NCI-H2081 (cell line): ENCODE measurements at places on chromosomes 12 and 14.

DNA sequence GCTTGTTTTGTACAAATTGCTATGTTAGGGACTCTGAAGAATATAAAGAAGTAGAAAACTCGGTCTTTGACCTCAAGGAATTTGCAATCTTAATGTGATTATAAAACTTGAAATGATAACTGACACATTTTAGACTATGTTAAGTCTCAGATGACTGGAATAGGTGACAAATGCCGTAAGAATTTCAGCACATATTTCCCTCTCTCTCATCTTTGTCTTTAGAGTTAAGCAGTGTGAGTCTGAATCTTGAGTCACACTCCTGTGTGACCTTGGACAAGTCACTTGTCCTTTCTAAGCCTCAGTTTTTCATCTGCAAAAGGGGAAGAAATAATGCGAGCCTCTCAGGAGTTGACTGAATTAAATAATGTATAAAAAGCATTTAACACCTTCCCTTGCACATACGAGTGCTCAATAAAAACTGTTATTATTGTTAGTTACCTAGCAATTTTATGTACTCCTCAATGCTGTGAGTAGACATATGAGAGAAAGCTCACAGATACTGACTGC lies 103.7 kb downstream of the DYRK2 start:
- DNase-seq: no peak

GRCh38 chr12:120538281-120539156 lies 4.4 kb downstream of the RNF10 start:
- DNase-seq: no peak

- DNase-seq: no peak
Measured at GRCh38 chr14:89681086-89682018, 264.3 kb upstream of the FOXN3 start.

DNA sequence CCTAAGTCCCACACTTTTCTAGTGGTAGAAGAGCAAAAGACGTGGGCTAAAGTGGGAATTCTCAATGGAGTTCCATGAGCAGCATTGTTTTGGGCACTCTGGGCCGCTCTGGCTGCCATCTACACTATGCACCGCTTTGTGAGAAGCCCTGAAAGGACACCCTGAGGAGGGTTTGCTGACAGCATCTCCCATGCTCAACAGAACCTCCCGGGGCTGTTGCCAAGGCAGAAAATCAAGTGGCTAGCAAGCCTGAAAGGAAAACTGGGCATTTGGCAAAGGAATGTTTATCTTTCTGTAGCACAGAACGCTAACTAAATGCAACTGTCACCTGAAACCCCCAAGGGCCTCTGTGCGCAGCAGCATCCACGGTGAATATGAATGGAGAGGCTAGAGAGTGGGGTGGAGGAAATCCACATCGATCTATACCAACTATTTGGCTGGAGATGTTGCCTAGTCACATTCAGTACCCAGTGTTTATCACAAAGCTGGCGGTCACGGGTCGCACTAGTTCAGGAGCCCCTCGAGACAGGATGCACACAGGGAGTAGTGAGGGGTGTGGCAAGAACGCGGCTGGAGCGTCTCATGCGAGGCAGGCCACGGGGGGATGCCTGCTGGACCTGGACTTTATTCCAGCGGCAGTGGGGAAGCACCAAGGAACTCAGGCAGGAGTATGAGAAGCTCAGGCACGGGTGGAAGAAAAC lies 14.2 kb downstream of the APPL2 start:
- DNase-seq: peak; percentile 35

DNA sequence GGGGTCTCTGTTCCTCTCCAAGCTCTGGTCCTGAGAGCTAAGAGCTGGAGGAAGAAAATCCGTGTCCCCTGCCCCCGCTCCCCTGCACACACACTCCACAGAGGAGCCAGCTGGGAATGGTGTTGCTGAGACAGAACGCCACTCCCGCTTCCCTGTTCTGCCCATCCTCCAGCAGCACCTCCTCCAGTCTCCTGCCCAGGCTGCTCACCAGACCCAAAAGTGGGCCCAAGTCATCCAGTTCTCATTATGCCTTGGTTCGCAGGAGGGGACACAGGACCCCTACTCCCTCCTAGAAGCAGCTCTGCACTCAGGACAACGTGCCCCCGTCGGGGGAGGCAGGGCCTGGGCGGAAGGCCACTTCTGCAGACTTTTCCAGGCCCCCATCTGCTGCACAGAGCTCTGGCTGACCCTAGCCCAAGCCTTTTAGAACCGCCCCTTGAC lies 830 bp upstream of the TRMT61A start:
- DNase-seq: peak; percentile 24

DNA sequence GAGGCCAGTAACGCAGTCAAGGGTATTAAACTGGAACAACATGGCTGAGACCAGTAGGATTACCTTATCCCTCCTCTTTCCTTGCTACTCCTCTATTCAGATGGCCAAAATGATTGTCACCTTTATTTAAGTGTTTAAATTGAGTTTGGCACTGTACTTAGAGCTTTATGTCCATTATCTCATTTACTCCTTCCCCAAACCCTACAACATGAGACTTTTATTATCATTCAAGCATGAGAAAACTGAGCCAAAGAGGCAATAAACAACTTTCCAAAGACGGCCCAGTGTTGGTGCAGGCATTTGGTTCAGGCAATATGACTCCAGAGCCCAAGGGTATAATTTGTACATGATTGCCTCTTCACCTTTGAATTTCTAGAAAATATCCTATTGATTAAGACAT lies 370.9 kb upstream of the KITLG start:
- DNase-seq: no peak

DNA sequence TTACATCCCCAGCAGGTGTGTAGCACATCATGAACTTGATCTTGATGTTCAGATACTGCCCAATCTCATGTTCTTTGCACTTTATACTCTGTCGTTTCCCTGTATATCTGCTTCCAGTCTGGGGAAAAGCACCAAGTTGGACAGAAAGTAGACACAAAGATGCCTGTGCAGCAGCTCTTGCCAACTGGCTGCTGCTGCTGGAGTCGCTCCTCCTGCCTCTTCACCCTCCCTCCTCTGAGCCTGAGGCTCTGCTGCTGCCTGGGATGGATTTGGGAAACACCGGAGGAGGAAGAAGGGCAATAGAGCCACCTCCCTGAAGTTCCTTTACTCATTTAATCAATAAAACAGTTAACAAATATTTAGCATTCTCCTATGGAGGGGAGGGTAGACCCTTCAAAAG lies 32.4 kb downstream of the ADCK1 start:
- no peak for DNase-seq

GRCh38 chr12:41213107-41213506 lies 25.0 kb downstream of the PDZRN4 start:
- no peak for DNase-seq

- DNase-seq: no peak
Measured at GRCh38 chr14:77979171-77979570, 179.3 kb downstream of the ADCK1 start.

GRCh38 chr12:16531621-16532020 lies 74.3 kb downstream of the LMO3 start:
- peak; percentile 95 for DNase-seq

GRCh38 chr12:95100264-95101190 lies 27.1 kb upstream of the NR2C1 start:
- no peak for DNase-seq

DNA sequence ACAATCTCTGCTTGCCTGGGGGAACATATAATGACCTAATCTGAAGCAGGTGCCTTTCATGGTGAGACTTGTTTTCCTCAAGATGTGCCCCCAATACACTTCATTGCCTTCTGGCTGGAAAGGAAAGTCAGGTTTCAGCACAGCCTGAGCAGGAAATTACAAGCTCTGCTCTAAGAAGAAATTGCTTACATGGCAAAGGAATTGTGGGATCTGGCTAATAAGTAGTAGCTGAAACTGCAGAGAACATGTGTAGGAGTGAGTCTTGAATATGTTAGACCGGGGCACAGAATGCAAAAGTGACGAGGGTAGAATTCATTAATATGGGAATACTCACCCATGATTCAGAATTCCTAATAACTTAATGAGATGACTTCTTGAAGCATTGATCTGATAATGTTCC lies 6.3 kb upstream of the CFAP54 start:
- DNase-seq: no peak

- DNase-seq: no peak
Measured at GRCh38 chr12:65958456-65958855, 134.2 kb downstream of the HMGA2 start.

- DNase-seq: no peak
Measured at GRCh38 chr12:100962086-100962712, 167.6 kb downstream of the ANO4 start.

GRCh38 chr12:510071-510825 lies 50.5 kb downstream of the B4GALNT3 start:
- DNase-seq: peak; percentile 74

DNA sequence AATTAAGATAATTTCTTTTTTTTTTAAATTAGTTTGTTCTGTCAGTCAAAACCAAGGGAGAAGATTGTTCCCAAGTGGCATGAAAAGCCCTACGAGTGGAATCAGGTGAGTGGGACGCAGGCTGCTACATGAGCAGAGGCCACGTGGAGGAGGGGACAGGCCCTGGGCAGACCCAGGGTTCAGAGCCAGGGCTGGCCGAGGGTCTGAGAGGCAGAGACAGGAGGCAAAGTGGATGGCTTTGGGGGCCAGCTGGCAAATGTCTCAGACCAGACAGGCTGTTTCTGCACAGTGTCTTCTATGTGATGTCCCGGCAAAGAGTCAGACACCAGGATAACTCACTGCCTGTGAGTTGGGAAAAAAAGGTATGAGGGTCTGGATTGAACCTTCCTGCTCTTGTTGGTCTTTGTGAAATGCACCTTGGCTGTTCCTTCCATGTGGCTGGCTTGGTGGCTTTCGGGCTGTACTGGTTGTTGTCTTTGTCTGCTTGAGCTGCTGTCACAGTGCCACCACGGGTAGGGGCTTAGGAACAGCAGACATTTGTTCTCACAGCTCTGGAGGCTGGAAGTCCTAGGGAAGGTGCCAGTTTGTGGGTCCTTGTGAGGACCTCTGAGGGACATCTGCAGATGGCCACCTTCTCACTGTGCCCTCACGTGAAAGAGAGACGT lies 35.8 kb upstream of the ASPG start:
- DNase-seq: no peak

DNA sequence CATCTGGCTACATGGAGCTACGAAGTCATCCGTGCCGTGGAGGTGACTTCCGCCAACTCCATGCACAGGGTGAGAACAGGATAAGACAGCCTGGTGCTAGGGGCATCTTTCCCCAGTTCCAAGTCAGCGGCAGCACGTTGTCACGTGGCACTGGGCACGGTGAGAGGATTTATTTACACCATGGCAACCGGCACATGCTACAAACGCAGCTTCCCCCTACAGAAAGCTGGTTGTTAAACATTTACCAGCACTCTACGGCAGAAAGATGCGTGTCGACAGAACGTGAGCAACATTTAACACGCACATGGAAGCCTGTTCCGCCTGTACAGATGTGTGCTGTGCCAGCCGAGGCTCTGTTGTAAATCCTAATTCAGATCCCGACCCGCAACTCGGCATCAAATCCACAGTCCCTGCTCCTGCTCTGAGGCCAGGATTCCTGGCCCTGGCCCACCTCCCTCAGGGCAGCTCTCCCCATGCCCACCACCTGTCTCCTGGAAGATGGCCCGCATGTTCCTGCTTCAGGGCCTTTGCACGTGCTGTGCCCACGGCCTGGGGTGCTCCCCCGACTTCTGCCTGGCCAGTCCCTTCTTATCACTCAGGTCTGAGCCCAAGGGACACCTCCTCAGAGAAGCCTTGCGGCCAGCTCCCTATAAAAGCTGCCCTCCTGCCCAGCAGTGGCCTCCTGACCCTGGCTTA lies 114.1 kb downstream of the RFLNA start:
- no peak for DNase-seq

DNA sequence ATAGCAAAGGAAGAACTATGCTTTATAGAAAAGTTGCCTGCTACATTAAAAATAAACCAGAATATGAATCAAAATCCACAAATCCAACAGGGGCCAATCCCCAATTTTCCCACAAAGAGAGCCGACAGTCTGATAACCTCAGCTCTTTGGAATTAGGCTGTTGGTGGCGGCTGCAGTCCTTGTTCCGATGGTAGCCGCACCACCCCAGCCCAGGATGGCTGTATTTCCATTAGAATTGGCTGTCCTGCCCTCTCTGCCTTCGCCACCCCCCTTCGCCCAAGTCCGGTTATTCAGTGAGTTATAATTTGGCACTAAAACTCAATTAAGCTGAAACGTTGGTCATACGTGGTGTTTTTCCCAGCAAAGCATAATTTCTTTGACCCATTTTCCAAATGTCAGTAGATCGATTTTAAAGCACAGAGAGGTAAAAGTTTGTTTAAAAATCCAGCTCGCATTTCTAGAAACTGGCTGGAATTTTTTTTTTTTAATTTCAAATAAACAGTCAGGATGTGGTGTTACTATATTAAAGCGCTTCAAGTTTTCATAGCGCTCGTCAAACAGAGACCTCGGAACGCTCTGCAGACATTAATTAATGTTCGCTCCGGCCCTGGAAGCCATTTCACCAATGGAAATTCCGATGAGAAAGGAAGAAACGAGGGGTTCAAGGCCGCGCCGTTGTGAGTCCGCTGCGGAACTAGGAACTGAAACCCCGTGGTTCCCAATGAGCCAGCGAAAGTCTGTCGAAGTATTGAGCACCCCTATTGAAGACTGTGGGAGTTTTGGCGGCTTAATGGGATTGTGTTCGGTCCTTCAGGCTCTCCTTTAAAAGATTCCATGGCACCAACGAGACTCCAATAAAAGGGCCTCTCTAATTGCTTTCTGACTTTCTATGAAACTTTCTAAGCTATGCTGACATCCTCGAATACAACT lies 104.8 kb upstream of the DIO3 start:
- DNase-seq: no peak

GRCh38 chr14:102944448-102945330 lies 22.2 kb downstream of the AMN start:
- no peak for DNase-seq

DNA sequence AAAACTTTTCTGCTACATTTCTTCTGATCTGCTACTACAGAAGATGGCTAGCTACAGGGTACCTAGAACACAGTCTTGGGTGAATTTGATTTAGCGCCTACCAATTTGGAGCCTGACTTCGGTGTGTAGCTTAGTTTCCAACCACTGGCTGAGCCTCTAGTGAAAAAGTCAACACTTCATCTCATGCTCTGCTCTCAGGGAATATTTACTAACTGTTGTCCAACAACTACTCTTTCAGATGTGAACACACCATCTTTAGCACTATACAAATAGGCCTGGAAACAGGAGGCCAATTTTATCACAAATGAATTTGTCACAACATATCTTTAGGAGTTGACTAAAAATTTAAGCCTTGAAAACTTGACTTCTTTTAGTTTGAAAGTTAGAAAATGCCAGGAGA lies 167.9 kb downstream of the NELL2 start:
- peak; percentile 7 for DNase-seq

DNA sequence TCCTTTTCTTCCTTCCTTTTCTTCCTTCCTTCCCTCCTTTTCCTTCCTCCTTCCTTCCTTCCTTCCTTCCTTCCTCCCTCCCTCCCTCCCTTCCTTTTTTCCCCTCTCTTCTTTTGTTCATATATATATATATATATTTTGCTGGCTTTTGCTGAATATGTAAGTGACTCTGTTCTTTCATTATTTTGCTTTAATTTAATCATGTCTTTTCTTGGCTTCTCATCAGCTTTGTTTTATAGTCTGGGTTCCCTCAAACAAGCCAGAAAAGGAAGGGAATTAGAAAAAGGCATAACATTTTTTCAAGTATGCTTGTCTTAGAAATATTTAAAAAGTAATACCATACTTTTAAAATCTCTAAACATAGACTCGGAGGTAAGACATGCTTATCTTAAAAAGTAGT lies 219.9 kb upstream of the ATXN7L3B start:
- no peak for DNase-seq
